ENCODE measurements at places on chromosomes 12 and 14. TPM values are rescaled to one million over a fixed set of nuclear protein-coding genes. Genes with fewer than 3 reads are reported as not detected.

Gene DUSP16
- 3.2 TPM for total RNA-seq

Gene TAS2R8
- total RNA-seq: not detected

Gene INHBC
- not detected for total RNA-seq

Gene DCD
- total RNA-seq: not detected

Gene USP44
- total RNA-seq: not detected

Gene LMNTD1
- total RNA-seq: not detected
